ENCODE measurements at places on chromosomes 1 and 21.

- DNase-seq = peak; percentile 56
Observed at GRCh38 chr1:116855191-116855619, 54.5 kb upstream of the PTGFRN start.

- DNase-seq = peak; percentile 44
Observed at GRCh38 chr1:219416598-219417238, 196.2 kb downstream of the ZC3H11B start.

DNA sequence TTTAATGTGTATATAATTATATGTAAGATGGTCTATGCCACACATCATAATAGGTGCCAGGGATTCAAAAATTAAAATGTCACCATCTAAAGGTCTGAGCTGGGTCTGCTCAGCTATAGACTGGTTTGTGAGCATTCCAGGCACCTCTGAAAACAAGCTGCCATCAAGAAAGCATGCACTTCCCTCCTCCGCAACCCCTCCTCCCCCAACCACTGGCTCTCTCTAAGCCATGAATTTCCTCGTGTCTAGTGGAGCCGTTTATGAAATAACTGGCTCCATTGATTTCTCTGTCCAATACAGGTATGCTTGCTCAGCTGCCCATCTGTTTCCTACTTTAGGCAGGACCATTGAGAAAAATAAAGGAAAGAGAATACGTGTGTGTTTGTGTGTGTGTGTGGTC lies 522.6 kb upstream of the PLXNA2 start:
- DNase-seq = no peak

GRCh38 chr1:19385869-19386591 lies 73.9 kb downstream of the SLC66A1 start:
- DNase-seq = no peak

- DNase-seq = no peak
Observed at GRCh38 chr1:203929741-203930309, 68.4 kb downstream of the SNRPE start.

Data from pons (tissue), 1 donor.